ENCODE measurements at places on chromosomes 5 and 9.

- DNase-seq, result peak; percentile 74
These were observed 21.1 kb upstream of the GAS1 start for GRCh38 chr9:86968258-86968920.

GRCh38 chr5:64298586-64298985 lies 132.9 kb downstream of the RNF180 start:
- no peak for DNase-seq

- DNase-seq, result no peak
These were observed 156.1 kb upstream of the ANKRD55 start for GRCh38 chr5:56389261-56389660.

- DNase-seq, result no peak
These were observed 1.9 kb upstream of the TRIM32 start for GRCh38 chr9:116685166-116685565.

GRCh38 chr5:78009937-78010527 lies 233.9 kb upstream of the TBCA start:
- peak; percentile 85 for DNase-seq

GRCh38 chr9:37512437-37512836 lies 26.7 kb downstream of the POLR1E start:
- no peak for DNase-seq

DNA sequence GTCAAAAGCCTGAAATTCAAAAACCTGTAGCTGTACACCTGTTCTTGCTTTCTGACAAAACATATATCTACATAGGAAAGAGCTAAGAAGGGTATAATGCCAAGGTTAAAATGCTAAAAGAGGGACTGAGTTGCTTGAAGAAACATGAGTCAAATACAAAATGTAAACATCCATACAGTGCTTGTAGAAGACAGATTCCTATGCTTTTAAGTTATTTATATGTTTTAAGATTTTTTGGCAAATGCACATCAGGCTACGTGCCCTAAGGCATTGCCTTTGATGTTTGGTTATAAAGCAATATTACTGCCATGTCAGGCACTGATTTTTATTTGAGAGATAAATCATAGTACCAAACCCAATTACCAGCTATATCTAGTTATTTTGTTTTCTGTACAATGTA lies 269.0 kb downstream of the EDIL3 start:
- no peak for DNase-seq

DNA sequence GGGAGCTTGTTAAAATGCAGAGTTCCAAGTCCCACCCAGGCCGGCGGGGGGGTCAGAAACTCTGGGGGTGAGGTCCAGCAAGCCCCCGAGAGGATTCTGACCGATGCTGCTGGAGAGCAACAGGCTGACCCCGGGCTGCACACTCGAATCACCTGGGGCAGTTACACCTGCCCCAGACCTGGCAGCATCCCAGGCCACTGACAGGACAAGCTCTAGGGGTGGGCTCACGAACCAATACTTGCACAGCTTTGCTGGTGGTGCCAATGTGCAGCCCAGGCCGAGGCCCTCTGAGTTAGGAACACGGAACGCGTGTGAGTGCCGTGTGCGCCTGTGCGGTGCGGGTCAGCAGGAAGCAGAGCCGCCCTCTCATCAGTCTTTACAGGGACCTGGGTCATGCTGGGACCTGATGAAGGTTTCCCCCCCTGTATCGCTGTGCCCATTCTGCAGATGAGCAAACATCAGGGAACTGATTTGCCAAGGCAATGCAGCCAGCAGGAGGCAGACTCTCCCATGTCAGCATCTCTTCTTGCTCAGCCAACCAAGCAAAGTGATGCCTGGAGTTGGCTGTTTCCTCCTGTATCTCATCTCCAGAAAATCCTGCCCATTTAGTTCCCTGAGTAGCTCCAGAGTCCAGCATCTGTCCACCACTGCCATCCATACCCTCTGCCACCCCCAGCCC lies 16.3 kb downstream of the FAM163B start:
- DNase-seq, result peak; percentile 14

DNA sequence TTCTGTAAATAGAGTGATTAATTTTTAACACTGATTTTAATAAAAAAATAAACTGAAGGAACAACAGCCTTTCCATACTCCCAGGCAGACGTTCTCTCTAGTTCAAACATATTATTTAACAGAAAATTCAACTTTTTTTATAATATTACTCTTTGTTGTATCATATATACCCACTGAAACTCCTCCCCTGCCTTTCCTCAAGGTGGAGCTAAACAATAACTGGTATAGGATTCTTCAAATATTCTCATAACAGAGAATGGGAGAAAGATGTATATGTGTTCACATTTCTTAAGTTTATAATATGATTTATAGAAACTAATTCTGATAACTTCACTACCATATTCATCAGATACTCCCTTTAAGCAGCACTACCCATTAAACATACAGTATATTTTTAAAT lies 83.4 kb downstream of the CYLC2 start:
- no peak for DNase-seq

DNA sequence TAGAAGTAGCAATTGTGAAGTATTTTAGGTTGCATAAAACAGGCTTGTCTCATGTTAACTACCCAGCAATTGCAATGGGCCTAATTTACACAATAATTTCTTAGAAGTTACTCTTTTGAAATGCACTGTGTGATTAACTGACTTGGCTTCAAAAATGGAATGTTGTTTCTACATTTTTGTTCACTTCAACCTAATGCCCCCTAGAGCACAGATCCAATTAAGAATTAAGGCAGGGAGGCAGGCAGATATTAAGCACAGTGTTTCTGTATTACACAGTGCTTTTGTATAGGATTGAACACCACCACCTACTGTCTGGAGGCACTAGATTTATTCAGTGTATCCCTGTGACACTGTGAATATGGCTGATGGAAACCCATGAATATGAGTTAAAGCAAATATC lies 302.1 kb downstream of the FBXL17 start:
- DNase-seq, result peak; percentile 20

DNA sequence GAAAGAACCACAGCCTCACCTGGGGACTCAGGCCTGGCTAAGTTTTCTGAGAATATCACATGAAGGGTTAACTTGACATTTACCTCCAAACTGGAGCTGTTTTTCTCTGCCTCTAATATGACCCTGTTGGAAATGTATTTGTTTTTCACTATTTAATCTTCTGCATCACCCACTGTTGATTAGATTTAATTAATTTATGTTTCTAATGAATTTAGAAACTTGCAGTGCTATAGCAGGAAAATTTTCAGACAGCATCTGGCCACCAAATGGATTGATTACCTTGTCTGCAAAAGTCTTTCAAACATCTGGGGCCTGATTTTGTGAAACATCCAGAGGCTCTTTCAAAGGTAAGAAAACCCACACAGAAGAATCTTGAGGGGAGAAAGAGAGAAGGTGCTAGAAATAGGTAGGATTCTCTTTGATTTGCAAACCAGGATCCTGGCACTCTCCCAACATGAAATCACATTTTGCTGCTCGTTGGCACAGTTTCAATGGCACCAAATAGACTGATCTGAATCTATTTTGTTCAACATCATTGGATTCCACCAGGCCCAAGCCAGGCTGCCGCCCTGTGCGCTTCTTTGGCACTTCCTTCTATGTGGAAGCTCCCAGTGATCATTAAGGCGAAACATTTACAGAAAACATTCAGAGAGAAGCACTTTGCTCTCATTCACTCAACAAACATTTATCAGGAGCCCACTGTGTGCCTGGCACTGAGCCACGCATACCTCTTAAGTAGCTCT lies 157.3 kb downstream of the PPP2R2B start:
- DNase-seq, result no peak

DNA sequence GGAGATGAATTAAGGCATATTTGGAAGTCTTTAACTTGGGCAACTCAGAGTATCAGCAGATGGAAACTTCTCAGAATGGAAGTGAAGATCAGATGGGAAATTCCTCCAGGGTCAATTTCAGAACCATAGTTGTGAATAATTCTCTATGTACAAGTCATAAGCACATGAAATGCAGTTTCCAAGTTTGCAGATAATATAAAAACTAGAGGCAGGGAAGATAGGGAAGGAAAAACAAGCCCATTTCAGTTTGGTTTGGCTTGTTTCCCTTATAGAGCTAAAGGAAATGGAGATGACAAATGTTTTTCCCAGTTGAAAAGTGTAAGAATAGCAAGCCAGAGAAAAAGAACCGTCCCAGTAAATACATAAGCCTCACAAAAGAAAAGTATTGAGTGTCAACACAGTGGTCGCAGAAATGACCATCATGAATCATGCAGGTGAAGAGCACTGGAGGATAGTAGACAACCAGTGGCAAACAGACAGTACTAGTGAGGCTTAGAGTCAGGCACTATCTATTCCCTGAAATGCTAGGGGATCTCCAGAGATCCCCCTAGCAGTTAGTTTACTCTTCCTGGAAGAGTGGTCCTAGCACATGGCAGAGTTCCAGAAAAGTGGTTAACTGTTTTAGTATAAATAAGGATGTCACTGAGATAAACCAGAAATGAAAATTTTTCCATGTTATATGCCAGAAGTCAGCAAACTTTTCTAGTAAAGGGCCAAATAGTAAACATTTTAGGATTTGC lies 245.9 kb downstream of the SAXO1 start:
- peak; percentile 53 for DNase-seq

DNA sequence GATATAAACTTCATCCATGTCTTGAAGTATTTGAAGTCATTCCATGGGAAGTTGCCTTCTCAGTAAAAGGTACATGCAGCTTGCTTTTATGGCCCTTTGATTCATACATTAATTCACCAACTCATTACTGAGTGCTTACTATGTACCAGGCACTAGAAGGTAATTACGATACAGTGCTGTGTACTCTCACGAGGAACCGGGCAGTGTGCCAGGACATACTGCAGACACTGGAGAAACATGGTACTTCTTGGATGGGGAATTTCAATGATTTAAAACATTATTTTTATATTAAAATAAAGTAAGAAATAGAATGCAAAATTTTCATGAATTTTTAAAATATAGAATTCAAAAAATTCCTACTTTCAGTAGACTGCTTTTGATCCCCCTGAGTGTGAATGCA lies 71.4 kb upstream of the WDR41 start:
- no peak for DNase-seq

DNA sequence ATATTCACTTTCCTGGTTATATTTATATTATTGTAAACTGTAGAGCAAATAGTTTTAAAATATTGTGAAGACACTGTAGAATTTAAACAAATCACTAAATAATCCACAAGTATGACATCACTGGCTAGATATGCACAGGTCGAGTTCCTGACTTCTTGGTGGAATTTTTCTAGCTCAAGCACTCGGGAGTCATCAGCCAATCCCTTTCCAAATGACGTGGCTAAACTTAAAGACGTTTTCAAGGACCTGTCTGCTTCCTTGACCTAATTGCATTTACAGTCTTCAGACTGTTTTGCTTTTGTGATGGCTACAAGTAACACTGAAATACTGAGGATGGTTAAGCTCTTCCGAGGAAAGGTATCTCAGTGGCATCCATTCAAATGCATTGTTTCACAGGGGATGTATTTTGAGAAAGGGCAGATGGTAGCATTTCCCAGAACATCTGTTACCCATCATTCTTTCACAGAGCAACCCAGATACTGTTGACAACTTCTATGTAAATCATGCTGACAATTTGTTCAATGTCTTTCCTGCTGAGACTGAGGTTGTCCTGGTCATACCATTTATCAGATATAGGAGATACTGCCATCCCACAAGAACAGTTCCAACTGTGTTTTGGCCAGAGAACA lies 262.8 kb downstream of the CDH10 start:
- no peak for DNase-seq

DNA sequence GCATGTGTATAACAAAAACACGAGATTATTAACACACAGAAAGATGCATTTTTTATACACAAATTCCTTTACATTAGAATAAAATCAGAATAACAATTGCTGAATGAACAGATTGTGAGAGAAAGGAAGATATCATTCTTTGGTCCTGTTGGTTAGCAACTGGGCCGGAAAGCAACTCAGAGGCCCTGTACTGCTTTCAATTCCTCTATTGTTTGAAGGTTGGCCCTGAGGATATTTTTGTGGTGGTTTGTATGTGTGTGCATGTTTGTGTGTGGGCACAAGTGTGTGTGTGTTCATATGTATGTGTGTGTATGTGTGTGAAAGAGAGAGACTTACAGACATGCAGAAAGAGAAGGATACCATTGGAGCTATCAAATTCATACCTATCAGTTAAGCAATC lies 356.8 kb upstream of the DMAC1 start:
- DNase-seq, result no peak

- no peak for DNase-seq
These were observed at the start of gene DOCK2 for GRCh38 chr5:169637085-169637548. TSS of gene DOCK2 (plus strand) at chr5:169637275. CDS start at chr5:169637327, 52 bp downstream.

- no peak for DNase-seq
These were observed 257.8 kb downstream of the KIAA0825 start for GRCh38 chr5:94360382-94361130.

GRCh38 chr5:75325242-75325641 lies 11.8 kb upstream of the HMGCR start:
- no peak for DNase-seq

GRCh38 chr5:35815089-35815936 lies 41.4 kb upstream of the IL7R start:
- DNase-seq, result no peak

GRCh38 chr5:97162045-97162444 lies 19.6 kb upstream of the LIX1 start:
- DNase-seq, result peak; percentile 68

DNA sequence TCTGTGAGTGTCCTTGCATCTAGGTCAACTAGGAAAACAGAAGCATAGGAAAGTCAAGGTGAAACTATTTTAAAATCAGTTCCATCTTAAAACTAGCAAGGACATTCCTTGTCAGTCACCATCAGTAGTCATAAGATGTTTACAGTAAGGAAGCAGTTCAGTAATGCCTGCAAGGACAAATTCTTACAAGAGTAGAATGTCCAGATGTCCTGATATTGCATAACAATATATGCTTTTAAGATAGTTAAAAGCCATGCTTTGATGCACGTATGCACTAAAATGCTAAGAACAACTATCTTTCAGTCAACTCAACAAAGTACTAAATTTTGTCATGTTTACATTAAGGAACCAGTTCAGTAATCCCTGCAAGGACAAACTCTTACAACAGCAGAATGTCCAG lies 11.3 kb upstream of the SVEP1 start:
- DNase-seq, result no peak

DNA sequence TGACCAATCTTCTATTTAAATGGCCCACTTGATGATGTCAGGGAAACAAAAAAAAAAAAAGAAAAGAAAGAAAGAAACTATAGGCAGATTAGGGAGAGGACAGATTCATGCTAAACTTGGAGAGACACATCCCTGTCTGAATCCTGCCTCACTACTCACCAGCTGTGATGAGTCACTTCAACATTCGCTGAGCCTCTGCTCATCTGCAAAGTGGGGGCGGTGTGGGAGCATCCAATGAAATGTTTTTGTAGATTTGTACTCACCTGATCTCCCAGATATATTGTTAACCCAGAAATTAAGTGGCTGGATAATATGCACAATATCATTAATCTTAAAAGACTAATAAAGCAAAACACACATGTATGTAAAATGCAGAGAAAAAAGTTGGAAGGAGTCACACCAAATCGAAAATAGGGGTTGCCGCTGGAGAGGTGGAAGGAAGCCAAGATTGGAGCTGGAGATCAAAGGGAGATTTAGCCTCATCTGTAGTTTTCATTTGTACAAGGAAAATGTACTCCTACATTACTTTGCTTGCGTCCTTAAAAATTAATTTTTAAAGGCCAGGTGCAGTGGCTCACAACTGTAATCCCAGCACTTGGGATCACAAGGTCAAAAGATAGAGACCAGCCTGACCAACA lies 17.0 kb upstream of the ERGIC1 start:
- peak; percentile 78 for DNase-seq

- DNase-seq, result no peak
These were observed 39.0 kb downstream of the RAPGEF1 start for GRCh38 chr9:131700765-131701435.

- DNase-seq, result no peak
These were observed 74.9 kb downstream of the SLC44A1 start for GRCh38 chr9:105319202-105319813.

- DNase-seq, result no peak
These were observed 3.2 kb upstream of the PJA2 start for GRCh38 chr5:109412981-109413402.

- DNase-seq, result peak; percentile 52
These were observed 139.8 kb downstream of the ESM1 start for GRCh38 chr5:54845567-54845941.
